Stimulated activated CD8-positive, alpha-beta memory T cell treated with anti-CD3 and anti-CD28 coated beads, Interleukin-15, amount 100 ng/mL, for 4 hours (primary cell): ENCODE measurements at places on chromosomes 6 and 20.

GRCh38 chr6:79137671-79138070, 59.6 kb upstream of the PHIP start:
- no peak for DNase-seq

DNA sequence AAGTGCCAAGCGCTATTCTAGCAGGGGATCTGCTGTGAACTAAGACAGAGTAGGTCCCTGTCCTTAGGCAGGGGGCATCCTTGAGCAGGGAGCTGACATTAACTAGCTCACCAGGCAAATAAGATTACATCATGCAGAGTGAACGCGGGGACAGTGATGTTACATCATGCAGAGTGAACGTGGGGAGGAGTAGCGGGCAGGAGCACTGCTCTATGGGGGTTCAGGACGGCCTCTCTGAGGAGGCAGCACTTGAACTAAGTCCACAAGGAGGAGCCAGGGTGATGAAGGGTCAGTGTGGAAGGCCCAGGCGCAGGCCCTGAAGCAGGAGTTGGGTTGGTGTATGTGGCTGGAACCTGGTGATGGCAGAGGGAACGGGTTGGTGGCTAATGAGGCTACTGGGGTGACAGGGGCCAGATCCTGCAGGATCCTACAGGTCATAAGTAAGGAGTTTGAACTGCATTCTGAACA, 38.7 kb downstream of the KAT14 start:
- DNase-seq = no peak

GRCh38 chr6:9064156-9064555, 628.8 kb upstream of the SLC35B3 start:
- no peak for DNase-seq

GRCh38 chr20:32907886-32908285, 49.2 kb downstream of the EFCAB8 start:
- DNase-seq = no peak

DNA sequence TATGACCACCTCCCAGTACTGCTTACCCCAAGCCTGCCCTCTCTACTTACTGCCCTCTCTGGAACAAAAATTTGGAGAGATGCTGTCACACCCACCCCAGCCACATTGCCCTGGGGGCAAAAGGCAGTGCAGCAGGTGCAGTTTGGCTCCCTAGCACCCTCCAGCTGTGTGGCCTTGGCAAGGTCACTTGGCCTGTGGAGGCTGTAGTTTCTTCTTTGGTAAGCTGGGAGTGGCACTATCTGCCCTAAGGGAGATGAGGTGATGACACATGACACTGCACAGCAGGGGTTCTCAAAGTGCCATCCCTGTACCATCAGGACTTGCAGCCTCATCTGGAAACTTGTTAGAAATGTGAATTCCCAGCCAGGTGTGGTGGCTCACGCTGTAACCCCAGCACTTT, 44.8 kb downstream of the TAF8 start:
- no peak for DNase-seq

GRCh38 chr6:154864066-154864430, 130.8 kb downstream of the SCAF8 start:
- DNase-seq = no peak

- no peak for DNase-seq
Measured at GRCh38 chr6:31122791-31123706, 2.8 kb upstream of the CDSN start.

GRCh38 chr6:71411882-71412281, 123.3 kb downstream of the OGFRL1 start:
- DNase-seq = no peak

DNA sequence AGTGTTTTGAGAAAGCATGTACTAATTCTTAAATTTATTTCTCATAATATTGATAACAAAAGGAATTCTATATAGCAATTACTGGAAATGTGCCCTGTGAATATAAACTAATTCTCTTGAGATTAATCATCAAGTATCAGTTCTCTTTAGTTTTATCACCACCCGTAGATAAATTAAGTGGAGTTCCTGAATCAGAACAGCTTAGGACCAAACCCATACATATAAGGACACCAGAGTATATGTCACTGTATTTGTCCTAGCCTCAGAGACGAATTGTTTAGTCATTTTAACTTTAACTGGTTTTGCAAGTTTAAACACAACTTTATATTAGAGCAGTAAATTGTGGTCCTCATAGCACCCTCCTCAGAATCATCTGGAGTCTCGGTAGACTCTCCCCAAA, 572.0 kb downstream of the UTRN start:
- DNase-seq = no peak

DNA sequence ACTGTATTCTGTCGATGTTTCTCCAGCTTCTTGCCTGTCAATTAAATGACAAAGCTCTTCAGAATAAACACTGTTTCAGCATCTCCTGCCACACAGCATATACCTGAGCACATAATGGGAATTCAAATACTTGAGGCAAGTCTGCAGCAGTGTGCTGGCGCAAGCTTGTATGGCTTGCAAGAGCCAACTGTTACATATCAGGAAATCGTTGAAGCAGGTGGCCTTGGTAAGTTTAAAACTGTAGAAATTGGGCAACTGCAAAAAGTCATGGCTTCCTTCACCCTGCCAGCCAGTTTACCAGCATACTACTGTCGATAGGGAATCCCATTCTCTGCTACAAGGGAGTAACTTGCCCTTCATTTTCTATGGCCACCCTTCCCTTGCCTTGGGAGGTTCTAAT, 23.0 kb downstream of the CPNE1 start:
- no peak for DNase-seq

DNA sequence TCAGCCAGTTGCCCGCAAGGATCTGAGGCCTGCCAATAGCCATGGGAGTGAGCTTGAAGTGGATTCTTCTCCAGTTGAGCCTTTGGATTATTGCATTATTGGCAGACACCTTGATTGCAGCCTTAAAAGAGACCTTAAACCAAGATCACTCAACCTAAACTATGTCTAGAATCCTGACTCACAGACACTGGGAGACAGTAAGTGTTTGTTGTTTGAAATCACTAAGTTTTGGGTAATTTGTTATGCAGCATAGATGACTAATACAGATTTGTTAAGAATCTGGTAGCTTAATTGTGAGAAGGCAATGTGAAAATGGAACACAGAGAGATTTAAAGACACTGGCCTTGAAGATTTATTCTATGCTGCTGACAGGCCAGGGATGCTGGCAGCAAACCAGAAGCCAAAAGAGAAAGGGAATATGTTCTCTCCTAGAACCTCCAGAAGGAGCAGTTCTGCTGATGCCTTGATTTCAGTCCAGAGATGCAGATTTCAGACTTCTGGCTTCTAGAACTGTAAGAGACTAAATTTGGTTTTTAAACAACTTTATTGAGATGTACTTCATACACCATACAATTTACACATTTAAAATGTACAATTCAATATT, 17.6 kb downstream of the SIRPD start:
- DNase-seq = no peak
